ENCODE measurements at places on chromosomes 12 and 14.
A peak's percentile ranks its signal among the peaks of the same experiment; 100 is the strongest.

GRCh38 chr12:49345051-49345824 is 1.4 kb upstream of the DNAJC22 start:
- DNase-seq = no peak

- no peak for DNase-seq
These were observed 196.4 kb upstream of the FOXN3 start for GRCh38 chr14:89613260-89614008.

- no peak for DNase-seq
These were observed 5.7 kb upstream of the TNS2 start for GRCh38 chr12:53044052-53044581.

DNA sequence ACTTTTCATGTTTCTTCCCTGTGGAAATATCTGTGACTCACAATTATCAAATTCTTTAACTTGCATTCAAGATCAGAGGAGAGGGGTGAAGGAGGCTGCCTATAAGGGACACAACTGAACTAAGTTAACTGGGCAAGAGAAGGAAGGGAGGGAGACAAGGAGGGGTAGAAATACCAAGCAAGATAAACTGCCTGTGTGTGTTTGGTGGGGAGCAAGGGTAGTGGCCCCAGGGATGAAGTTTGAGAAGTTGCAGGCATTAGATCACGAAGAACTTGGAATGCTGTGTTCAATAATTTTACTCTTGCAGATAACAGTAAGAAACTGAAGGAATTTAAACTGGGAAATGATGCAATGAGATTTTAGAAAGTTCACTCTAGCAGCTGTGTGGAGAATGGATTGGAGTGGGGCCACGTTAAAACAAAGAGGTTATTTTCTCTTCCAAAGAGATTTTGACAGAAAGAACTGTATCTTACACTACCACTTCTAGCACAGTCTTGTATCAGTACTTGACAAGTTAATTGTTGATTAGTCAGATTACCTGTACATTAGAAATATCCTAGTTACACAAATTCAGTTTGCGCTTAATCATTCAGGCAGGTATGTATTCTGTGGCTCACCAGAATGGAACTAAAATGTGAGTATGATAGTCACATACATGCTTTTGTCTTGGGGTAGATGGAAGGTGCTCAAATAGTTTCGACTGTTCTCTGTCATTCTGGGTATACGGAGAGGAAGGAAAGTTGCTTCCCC is 7.4 kb downstream of the PKP2 start:
- DNase-seq = no peak

GRCh38 chr14:35205737-35206136 is 83.4 kb downstream of the PRORP start:
- no peak for DNase-seq

DNA sequence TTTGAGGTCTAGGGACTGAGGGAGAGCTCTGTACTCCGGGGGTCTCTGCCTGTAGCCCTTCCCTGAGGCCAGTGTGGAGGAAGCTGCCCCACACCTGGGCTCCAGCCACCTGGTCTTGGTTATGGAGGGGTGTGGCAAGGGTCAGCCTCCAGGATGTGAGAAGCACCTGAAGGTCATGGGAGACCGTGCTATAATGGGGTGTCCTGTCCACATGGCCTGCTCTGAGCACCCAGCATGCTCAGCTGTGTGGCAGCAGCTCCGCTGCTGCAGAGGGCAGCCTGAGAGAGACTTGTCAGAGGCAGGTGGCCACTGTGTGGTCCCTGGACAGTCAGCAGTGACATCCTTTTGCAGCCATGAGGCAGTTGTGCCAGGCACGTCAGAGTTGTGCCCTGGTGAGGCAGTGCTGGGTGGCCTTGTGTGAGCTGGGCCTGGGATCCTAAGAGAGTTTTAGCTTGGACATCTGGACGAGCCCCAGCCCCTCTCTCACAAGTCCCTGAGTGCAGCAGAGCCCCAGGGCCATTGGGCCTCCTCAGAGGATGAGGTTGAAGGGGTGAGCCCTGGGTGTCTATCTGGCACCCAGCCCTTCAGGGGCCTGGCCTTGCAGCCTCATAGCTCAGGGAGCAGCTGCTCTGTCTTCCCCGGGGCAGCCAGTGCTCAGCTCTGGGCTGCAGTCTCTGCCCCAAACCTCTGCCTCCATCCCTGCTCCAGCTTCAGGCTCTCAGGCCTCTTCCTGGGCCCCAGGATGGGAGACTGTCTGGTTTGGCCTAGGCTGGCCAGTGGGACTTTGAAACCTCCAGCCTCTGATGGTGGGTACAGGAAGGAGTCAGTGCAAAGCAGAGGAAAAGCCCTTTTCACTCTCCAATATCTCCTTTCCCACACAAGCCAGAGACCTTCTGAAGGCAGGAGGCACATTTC is 7.4 kb upstream of the ATG101 start:
- no peak for DNase-seq

- peak; percentile 77 for DNase-seq
These were observed 157.6 kb downstream of the PRKCH start for GRCh38 chr14:61478971-61479473.

DNA sequence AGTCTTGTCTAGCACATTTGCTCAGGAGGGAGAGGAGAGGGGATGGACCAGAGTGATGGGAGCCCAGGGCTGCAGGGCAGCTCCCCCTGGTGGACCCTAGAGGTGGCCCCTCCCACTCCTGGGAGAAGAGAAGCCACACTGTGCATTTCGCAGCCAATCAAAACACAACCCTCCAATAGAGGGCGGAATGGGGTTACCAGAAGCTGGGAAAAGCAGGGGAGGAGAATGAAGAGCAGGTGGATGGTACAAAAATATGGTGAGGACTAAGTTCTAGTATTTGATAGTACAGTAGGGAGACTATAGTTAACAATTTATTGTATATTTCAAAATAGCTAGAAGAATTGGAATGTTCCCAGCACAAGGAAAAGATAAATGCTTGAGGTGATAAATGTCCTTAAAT is 23.6 kb downstream of the VASH1 start:
- DNase-seq = peak; percentile 90

DNA sequence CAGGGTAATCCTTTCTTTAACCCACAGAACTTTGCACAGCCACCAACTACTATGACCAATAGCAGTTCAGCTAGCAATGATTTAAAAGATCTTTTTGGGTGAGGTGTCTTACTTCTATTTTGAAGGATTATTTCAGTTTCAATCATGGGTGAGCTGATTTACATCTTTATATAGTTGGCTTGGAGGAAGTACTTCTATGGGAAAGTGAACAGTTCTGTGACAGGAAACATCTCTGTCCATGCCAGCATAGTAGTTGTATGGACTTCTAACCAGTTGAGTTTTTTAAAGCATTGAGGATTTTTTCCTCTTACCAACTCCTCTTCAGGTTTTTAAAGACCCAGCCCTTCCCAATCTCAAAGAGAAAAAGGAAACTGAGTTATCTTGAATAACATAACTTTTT is 17.8 kb upstream of the SLC17A8 start:
- no peak for DNase-seq

- no peak for DNase-seq
These were observed 23.2 kb upstream of the PARP11 start for GRCh38 chr12:3896356-3896755.

- DNase-seq = no peak
These were observed 510 bp downstream of the ARID2 start for GRCh38 chr12:45730084-45730347.

DNA sequence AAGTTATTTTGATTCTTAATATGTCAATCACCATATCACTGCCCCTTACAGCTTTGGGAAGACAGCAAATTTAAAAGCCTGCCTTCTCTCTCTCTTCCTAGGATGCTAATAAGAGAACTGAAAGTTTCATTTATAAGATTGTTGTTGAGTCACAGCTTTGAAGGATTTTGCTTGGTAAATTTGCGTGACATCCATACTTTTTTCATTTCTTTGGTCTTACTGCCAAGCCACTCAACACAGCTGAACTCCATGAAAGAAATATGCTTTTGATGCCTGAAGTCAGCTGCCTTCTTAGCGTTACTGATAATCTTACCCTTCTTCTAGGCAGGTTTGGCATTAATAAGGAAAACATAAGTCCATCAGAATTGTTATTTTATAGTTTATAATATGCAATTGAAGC is 155.0 kb downstream of the CRADD start:
- DNase-seq = peak; percentile 38

DNA sequence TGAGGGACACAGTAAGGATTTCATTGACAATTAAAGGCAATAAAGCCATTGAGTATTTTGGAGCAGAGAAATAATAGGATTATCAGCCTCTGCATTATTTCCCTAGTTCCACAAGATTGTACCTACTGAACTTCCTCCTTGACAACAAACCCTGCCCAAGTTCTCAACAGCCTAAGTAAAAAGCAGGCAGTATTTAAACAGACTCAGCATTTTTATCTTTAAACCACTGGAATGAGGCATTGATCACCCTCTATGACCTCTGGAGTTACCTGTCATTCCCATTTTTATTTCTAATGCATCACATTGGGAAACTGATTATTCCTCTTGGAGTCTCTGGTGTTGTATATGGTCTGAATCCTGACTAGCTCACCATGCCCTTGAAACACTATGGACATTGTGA is 570.6 kb upstream of the STXBP6 start:
- DNase-seq = no peak

GRCh38 chr12:30840715-30841114 is 85.8 kb upstream of the TSPAN11 start:
- no peak for DNase-seq

GRCh38 chr12:5247144-5247543 is 184.8 kb upstream of the NTF3 start:
- DNase-seq = no peak

GRCh38 chr12:131211340-131211938 is 257.7 kb downstream of the ADGRD1 start:
- no peak for DNase-seq
